ENCODE measurements at places on chromosomes 2 and 18.
A peak's percentile ranks its signal among the peaks of the same experiment; 100 is the strongest.

DNA sequence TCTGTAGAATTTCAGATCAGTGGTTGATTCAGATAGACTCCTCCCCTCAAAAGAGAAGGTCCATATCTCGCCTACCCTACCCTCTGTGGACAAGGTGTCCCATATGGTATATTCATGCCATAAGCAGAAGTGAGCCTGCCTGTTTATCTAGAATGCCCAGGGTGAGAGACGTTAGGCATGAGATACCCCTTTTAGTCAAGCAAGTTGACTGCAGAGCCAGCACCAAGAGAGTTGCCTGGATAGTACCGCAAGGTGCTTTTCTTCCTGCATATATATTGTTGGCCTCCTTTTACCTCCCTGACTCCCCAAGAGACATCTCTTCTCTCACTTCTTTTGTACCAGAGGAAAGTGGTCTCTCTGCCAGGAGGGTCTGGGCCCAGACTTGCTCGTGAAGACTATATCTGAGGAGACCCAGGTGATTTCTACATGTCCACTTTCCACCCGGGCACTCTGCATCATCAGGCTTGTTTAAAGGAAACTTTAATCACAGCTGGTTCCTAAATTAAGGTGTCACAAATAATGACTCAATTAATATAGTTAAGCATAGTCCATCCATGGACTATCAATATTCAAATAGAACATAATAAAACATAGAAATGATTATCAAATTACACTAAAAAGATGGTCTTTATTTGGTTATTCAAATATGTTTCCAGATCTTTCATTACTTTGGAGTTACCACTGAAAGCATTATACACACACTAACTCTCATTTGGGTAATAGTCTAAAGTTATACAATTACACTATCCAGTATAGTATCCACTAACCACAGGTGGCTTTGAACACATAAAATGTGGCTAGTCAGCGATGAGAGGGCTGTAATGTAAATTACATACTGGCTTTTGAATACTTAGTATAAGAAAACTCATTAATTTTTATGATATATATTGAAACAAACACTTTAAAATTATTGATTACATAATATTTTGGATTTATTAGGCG is 4.1 kb downstream of the ITGA4 start:
- no peak for DNase-seq

DNA sequence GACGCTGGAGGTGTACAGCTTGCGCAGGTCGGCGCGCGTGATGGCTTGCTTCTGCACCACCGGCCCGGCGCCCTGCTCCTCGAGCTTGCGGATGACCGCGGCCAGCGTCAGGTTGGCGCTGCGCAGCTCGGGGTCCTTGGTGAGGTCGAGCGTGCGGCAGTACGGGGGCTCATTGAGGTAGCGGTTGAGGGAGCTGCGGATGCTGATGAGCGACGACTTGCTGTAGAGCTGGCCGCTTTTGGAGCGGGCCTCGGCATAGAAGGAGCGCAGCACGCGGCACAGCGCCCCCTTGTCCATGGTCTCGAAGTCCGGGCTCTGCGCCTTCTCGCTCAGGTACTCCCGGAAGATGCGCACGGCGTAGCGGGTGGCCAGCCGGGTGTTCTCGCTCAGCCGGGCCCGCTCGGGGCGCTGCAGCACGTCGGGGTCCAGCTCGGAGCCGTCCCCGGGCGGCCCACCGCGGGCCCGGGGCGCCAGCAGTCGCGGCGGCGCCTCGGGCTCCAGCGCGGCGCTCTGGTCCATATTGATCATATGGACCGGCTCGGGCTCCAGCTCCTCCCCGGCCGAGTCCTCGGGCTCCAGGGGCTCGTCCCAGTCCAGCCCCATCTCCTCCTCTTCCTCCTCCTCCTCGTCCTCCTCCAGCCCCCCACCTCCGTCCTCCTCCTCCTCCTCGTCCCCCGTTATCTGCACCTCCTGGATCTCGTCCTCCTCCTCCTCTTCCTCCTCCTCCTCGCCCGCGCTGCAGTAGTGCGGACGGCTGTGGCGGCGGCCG is 523 bp downstream of the KCTD1 start:
- DNase-seq, result peak; percentile 52

DNA sequence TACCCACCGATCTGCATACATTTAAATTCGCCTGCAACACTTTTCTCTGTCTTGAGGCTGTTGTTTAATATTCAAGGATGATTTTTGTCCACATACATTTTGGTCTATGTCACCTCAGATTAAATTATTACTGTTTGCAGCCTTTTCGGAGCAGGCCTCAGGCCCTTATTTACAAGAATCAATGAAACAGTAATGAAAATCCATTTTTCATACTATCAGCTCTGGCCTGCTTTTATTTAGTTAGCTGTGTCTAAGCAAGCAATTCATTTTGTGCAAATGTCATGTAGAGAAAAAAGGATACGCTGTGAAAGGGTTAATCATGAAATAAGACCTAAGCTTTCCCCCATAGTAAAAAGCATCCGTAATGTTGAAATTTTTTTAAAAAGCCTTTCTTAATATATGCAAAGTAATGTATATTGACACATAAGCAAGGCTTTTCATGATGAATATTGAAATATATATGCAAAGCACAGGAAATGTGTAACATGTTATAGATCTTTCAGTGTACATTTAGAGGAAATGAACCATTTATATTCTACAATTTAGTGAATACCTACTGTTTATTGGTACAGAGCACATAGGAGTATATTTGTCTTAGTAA is 1135.3 kb upstream of the ZEB2 start:
- peak; percentile 12 for DNase-seq

GRCh38 chr2:134231965-134232340 is 21.9 kb upstream of the MGAT5 start:
- DNase-seq, result no peak

- no peak for DNase-seq
Measured at GRCh38 chr2:150783015-150783414, 295.5 kb upstream of the RND3 start.

GRCh38 chr2:231909631-231910030 is 16.6 kb downstream of the NPPC start:
- no peak for DNase-seq

GRCh38 chr18:2417861-2418610 is 153.3 kb downstream of the METTL4 start:
- no peak for DNase-seq

DNA sequence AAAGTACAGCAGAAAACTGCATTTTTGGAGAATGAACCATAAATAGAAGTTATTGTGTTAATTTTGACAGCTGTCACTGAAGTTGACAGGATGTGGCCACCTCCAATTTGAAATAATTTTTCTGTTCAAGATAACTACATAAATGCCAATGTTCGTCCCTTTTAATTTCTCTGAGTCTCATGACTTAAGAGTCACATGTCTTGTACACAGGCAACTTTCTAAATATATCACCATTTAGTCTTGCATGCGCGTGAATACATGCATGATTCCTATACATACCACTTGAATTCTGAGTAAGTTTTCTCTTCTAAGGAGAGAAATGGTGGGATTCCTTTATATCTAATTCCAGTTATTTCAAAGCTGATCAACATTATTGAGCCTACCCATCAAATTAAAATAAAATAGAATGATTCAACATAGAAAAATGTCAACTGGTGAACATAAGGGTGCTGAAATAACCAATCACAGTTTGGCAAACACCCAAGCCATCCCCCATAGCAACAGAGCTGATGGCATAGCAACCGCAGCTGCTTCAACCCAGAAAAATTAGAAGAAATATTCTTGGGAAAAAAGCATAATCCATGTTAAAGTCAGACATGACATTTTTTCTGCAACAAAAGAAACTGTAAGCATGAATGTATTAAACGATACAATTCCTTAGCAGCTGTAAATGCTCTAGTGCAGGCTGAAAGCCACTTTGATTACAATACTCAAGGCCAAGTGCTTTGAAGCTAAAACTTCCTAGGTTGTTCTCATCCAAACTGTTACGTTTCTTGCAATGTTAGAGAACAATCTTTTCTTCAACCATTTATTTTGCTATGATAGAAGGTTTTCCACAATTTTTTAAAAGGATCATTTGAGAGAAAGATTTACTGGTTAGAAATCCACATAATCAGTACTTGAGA is 282.7 kb downstream of the DLGAP1 start:
- DNase-seq, result no peak

- DNase-seq, result no peak
Measured at GRCh38 chr2:172624996-172625395, 69.1 kb downstream of the PDK1 start.

- DNase-seq, result no peak
Measured at GRCh38 chr2:46493971-46494250, 14.5 kb downstream of the TMEM247 start.

GRCh38 chr2:122703676-122704075 is 948.2 kb downstream of the TSN start:
- DNase-seq, result no peak

GRCh38 chr2:45746888-45747287 is 95.4 kb downstream of the PRKCE start:
- DNase-seq, result no peak

GRCh38 chr2:53511549-53511948 is 256.1 kb upstream of the CHAC2 start:
- no peak for DNase-seq

DNA sequence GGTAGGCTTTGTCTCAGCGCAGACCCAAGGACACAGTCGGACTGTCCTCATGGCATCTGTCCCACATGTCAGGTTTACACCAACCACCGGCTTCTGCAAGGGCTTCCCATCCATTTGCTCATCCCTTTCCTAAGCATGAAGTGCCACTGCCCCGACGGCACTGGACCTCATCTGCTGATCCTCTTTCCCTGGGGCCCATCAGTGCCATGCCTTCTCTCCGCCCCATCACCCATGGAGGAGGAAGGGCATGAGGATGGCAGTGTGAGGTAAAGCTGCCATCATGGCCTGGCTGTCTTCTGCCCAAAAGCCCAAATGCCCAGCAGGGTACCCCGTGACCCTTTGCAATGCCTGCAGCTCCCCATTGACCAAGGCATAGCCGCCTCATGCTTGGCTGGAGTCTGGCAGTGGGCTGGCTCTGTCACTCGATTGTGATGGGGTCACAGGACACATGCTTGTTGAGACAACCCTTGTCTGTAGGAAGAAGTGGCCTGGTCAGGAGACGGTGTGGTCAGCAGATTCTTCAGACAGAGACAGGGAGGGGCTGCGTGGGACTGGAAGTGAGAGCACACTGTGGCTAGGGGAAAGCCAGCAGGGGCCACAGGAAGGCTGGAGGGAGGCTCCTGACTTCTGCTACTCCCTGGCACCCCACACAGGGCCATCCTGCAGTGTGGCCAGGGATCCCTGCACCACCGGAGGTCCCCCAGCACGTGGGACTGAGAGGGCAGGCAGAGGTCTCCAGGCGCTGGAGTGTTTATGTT is 493.7 kb upstream of the HS6ST1 start:
- DNase-seq, result no peak

- no peak for DNase-seq
Measured at GRCh38 chr2:73979021-73979420, 5.7 kb upstream of the TET3 start.

DNA sequence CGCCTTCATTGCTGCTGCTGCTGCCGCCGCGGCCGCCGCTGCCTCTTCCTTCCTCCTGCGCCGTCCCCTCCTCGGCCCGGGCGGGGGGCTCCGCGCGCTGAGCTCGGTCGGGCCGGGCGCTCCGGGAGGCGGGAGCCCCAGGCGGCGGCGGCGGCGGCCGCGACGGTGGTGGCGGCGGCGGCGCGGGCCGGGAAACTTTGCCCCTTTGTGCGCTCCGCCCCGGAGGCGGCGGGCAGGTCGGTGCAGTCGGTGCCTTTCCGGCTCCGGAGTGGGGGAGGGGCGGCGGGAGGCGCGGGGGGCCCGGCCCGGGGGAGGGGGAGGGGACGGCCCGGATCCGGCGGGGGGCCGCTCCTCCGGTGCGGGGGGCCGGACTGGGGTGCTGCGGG is 205 bp downstream of the TET3 start:
- no peak for DNase-seq

DNA sequence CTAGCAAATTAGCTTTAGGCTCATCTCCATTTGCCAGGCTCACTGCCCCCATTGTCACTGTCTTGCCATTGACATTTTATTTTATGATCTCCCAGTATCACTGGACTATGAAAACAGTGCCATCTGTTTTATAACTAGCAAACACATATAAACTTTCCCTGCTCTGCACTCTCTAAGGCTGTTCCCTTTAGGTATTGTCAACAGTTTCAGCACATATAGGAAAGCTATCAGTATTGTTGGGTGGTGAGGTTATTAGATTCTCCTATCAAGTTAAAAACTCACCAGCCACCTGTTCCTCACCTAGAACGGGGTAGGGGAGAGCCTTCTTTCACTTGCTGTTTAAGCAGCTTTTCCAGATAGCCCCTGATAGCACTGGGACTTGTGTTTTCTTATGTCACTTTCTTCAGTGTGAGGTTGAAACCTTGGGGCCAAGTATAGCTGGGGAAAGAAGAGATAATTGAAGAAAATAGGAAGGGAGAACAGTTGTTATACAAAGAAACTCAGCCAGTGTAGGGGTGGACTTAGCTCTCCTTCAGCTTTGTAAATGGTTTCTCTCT is 32.5 kb downstream of the CFLAR start:
- no peak for DNase-seq

GRCh38 chr18:24443870-24444269 is 16.6 kb upstream of the HRH4 start:
- DNase-seq, result peak; percentile 31

Measured in inflammatory macrophage treated with lipopolysaccharide for 4 hours (primary cell).